ENCODE measurements at places on chromosomes 2 and 18.

GRCh38 chr2:8357738-8358518 lies 323.9 kb upstream of the ID2 start:
- no peak for DNase-seq

DNA sequence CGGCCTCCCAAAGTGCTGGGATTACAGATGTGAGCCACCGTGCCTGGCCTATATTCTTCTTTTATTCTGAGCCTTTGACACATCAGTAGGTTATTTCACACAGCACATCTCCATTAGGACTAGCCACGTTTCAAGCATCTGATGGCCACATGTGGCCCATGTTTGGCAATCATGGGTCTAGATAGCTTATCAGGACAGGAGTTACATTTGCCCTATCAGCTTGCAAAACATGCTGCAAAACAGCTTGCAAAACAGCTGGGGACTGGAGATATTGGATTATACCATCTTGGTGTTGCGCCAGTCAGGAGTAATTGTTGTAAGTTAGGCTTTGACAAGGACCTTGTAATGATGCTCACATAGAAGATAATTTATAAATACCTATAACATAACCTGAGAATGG lies 94.9 kb downstream of the GBX2 start:
- no peak for DNase-seq

DNA sequence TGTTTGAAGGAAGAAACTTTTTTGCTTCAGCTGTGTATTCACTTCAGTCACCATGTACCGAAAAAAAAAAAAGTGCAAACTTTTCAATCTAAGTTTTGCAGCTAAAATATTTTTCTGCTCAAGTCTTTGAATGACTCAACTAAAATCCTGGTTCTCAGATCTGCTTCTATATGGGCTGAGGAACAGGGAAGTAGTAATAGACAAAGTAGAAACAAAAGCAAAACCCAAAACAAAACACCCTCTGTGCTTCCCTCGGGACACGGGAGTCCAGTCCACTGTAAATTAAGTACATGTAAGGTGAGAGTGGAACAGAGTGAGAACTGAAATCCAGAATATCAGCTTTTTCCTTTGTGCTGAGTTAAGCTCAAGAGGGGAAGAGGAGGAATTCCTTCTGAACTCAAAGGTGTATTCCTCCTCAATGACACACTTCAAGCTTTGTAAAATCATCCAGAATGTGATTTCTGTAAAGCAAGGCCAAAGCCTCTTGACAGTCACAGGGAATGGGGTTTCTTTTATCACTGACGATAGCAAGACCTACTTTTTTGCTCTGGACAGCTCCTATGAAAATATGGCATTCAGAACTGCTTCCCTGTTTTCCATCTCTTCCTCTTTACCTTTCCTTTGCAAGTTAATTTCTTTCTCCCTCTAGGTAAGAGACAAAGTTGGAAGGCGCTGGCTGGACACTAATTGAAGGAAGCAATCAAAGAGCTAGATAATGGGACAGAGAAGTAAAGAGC lies 433.5 kb upstream of the MMADHC start:
- no peak for DNase-seq

DNA sequence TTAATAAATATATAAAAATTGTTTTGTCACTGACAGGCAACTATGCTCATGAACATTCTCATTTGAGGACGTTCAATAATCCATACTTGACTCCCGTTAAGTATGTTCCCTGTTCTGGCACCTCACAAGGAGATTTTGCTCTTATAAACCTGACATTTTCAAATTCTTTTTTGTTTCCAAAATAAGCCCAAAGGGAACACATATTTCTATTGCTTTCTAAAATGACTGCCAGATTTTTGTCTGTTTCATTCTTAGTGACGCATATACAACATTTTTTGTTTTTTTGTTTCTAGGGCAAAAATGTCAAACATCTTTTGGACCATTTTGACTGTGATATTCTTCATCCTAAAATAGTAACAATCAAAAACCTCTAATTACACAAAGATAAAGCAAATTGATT lies 50.5 kb downstream of the CYTIP start:
- no peak for DNase-seq

DNA sequence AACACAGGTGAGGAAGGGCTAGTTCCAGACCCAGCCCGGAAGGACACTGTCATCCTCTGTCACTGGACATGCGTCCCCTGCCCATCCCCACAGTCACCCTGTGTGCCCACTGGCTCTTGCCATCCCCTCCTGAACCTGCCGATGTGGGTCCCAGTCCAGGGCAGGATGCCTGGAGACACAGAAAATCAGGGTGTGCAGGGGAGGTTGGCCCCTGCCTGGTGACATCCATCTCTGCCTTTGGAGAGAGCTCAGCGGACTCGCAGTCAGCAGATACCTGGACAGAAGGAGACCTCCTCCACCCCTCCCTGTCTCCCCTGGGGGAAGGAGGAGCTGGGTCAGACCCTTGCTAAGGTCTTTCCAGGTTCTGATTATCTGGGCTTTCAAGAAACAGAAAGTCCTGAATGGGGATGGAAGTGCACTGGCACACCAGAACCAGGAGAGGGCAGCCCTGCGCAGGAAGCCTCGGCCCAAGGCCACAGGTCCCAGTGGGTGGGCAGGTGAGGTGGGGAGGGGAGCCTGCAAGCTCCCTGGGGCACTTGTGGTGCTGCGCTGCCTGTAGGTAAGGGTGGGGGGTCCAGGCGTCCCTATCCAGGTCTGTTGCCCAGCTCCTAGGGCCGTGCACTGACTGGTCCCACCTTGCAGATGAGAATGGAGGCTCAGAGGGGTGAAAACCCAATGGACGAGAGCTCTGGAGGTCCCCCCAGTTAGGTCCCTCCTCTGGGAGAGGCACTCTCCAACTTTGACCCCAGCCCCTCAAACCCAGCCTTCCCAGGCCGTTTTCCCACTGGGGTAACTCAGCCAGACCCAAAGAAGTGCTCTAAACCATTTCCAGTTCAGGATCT lies 9.7 kb upstream of the OTOS start:
- DNase-seq = peak; percentile 47

- no peak for DNase-seq
Observed at GRCh38 chr2:109248590-109248989, 119.6 kb downstream of the SH3RF3 start.

- DNase-seq = no peak
Observed at GRCh38 chr2:87995756-87996155, 20.6 kb downstream of the RNU2-63P start.

Measured in A549 (cell line).